ENCODE measurements at places on chromosomes 1 and 21. TPM values are rescaled to one million over a fixed set of nuclear protein-coding genes. Genes with fewer than 3 reads are reported as not detected.

Gene SPATA1
- total RNA-seq, result 0.26 TPM

Gene PHF13
- 2.4 TPM for total RNA-seq

Gene FAM177B
- 0.40 TPM for total RNA-seq

- no peaks in the 10 kb centered on the region for H3K36me3 ChIP-seq
- no peaks in the 10 kb centered on the region for H3K27me3 ChIP-seq
- H3K27ac ChIP-seq, result peak overlapping the region; percentile 98
- DNase-seq, result peak; percentile 21
- peaks cover 4% of the 10 kb centered on the region for H3K4me1 ChIP-seq
- H3K4me3 ChIP-seq, result peak overlapping the region; percentile 96
These were observed 1.0 kb downstream of the ARID4B start for GRCh38 chr1:235326719-235327558.

DNA sequence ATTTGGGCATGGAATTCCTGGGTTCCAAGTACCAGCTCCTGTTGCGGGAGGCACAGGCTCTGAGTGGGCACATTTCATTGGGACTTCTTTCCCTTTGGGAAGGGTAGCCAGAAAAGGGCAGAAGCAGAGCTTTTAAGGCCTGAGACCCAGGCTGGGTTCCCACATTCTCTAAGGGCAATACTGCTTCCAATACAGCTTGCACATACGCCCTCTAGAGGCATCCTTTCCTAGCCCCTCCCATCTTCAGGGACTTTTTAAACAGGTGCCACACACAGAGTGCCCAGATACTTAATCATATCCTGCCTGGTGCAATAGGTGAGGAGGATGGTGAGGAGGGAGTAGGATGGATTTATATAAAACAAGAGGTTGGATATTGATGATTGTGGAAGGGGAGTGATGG is 5.7 kb downstream of the GPR88 start:
- peaks cover 10% of the 10 kb centered on the region for H3K27me3 ChIP-seq
- DNase-seq, result no peak

- H3K36me3 ChIP-seq, result no peaks in the 10 kb centered on the region
- H3K4me1 ChIP-seq, result no peaks in the 10 kb centered on the region
- no peak overlapping the region for H3K27ac ChIP-seq
- H3K4me3 ChIP-seq, result peak overlapping the region; percentile 50
These were observed 866 bp upstream of the WNT2B start for GRCh38 chr1:112507921-112508277.

DNA sequence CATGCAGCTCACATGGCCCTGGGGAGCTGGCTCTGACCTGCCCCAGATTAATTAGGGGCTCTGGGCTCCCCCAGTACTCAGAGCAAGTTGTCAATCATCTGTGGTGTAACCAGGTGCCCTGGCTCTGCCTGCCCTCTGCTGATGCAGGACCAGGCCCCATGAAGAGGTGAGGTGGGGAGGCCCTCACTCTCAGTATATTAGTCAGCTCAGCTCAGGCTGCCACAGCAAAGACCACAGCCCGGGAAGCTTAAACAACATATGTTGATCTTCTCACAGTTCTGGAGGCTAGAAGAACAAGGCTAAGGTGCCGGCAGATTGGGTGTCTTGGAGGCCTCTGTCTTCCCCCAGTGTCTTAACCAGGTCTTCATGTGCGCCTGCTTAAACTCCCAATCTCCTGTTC is 66.5 kb downstream of the FCRL5 start:
- no peak overlapping the region for H3K4me3 ChIP-seq
- no peaks in the 10 kb centered on the region for H3K4me1 ChIP-seq
- H3K27me3 ChIP-seq, result no peaks in the 10 kb centered on the region
- no peak for DNase-seq

- no peaks in the 10 kb centered on the region for H3K27me3 ChIP-seq
- no peaks in the 10 kb centered on the region for H3K36me3 ChIP-seq
- no peak for DNase-seq
- H3K4me3 ChIP-seq, result no peak overlapping the region
- H3K4me1 ChIP-seq, result no peaks in the 10 kb centered on the region
- no peak overlapping the region for H3K27ac ChIP-seq
These were observed 93.4 kb downstream of the GDAP2 start for GRCh38 chr1:117836069-117836468.

DNA sequence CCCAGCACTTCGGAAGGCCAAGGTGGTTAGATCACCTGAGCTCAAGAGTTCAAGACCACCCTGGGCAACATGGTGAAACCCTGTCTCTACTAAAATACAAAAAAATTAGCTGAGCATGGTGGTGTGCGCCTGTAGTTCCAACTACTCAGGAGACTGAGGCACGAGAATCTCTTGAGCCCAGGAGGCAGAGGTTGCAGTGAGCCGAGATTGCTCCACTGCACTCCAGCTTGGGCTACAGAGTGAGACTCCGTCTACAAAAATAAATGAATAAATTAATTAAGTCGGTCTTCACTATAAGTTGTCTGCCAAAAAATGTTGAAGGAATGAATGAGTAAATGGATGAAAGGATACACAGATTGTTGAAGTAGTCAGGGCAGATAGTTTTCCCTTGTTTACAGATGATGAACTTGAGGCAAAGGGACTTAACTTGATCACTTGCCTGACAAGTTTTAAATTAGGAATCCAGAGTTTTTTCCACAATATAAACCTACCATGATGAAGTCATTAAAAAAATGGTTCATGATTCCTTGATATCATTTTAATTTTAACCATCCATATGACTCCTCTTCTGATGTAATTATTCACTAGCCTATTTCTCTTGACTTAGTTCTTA is 130.8 kb downstream of the TLR5 start:
- H3K27me3 ChIP-seq, result no peaks in the 10 kb centered on the region
- H3K4me1 ChIP-seq, result no peaks in the 10 kb centered on the region
- no peak overlapping the region for H3K4me3 ChIP-seq
- DNase-seq, result no peak
- H3K36me3 ChIP-seq, result no peaks in the 10 kb centered on the region

DNA sequence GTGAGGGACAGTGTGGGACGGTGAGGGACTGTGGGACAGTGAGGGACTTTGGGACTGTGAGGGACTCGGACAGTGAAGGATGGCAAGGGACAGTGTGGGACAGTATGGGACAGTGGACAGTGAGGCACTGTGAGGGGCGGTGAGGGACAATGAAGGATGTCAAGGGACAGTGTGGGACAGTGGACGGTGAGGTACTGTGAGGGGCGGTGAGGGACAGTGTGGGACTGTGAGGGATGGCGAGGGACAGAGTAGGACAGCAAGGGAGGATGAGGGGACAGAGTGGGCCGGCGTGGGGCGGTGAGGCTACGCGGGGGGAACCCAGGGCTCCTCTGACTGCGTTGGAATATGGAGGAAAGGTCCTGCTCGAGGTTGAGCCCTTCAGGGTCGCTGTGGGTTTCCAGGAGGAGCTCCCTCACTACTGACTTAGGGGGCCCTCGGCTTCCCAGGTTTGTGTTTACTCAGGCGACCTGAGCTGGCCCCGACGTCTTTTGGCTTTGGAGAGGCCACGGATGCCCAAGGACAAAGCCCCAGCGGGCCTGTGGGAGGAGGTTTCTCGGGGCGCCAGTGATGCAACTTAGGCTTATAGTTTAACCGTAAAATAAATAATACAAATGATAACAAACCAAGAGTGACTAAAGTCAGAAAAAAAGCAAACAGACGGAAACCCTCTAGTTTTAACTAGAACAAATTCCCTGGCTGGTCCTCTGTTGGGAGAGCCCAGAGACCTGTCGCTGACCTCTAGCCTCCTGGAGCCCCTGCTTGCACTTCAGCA is 1.1 kb upstream of the ERRFI1 start:
- H3K27ac ChIP-seq, result peak overlapping the region; percentile 94
- no peak overlapping the region for H3K4me3 ChIP-seq
- no peaks in the 10 kb centered on the region for H3K4me1 ChIP-seq
- H3K27me3 ChIP-seq, result no peaks in the 10 kb centered on the region

Measured in uterus (tissue), 4 donors.